ENCODE measurements at places on chromosomes 2 and 18.

GRCh38 chr2:30115141-30115980, 31.4 kb upstream of the YPEL5 start:
- H3K27ac ChIP-seq: no peak overlapping the region
- H3K36me3 ChIP-seq: no peaks in the 10 kb centered on the region
- peaks cover 4% of the 10 kb centered on the region for H3K4me1 ChIP-seq
- H3K27me3 ChIP-seq: peaks cover 17% of the 10 kb centered on the region

DNA sequence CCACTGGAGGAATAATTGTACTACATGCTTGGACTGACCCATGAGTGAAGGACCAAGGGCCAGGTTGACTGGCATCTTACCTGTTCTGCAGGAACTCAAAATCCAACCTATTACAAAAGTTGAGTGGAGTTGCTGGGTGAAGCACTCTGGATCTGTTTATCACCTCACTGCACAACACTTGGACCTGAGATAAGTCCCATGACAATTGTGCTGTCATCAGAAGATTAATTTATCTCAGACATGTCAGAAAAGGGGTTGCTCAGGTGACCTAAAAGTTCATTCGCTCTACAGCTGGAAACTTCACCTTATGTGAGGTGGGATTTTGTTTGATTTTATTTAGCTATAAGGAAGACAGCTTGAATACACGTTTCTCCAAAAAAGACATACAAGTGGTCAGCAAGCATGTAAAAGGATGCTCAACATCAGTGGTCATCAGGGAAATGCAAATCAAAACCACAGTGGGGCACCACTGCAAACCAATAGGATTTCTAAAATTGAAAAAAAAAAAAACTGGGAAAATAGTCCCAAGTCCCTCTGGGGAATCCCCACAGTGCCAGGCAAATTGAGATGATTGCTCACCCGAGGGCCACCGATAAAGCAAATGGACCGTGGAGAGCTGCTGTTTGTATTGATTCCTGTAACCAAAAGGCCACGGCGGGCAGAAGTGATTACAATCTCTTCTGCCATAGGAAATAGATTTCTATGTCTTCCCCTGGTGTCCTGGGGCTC, 65.8 kb upstream of the SLC35F5 start:
- H3K4me1 ChIP-seq: peaks cover 28% of the 10 kb centered on the region
- H3K36me3 ChIP-seq: no peaks in the 10 kb centered on the region
- no peaks in the 10 kb centered on the region for H3K27me3 ChIP-seq
- no peak for DNase-seq
- H3K4me3 ChIP-seq: no peak overlapping the region

GRCh38 chr2:72108121-72108520, 39.5 kb downstream of the CYP26B1 start:
- H3K4me3 ChIP-seq: no peak overlapping the region
- DNase-seq: no peak
- H3K4me1 ChIP-seq: peaks cover 5% of the 10 kb centered on the region

GRCh38 chr2:143058851-143059250, 70.4 kb upstream of the ARHGAP15 start:
- H3K27me3 ChIP-seq: peaks cover 2% of the 10 kb centered on the region
- H3K4me3 ChIP-seq: no peak overlapping the region
- H3K36me3 ChIP-seq: peaks cover 3% of the 10 kb centered on the region
- no peak overlapping the region for H3K27ac ChIP-seq

GRCh38 chr2:44940732-44941464, 604 bp upstream of the SIX3 start:
- H3K27ac ChIP-seq: no peak overlapping the region
- peaks cover 30% of the 10 kb centered on the region for H3K4me1 ChIP-seq
- H3K27me3 ChIP-seq: peaks cover 94% of the 10 kb centered on the region
- H3K4me3 ChIP-seq: no peak overlapping the region
- no peaks in the 10 kb centered on the region for H3K36me3 ChIP-seq
- no peak for DNase-seq

- peaks cover 83% of the 10 kb centered on the region for H3K27me3 ChIP-seq
- peaks cover 8% of the 10 kb centered on the region for H3K4me1 ChIP-seq
- H3K36me3 ChIP-seq: no peaks in the 10 kb centered on the region
- no peak for DNase-seq
Observed at GRCh38 chr2:110770959-110771431, 38.6 kb downstream of the ACOXL start.

GRCh38 chr18:31064130-31064529, 21.6 kb upstream of the DSC3 start:
- H3K4me3 ChIP-seq: no peak overlapping the region
- DNase-seq: no peak
- H3K36me3 ChIP-seq: peaks cover 21% of the 10 kb centered on the region

DNA sequence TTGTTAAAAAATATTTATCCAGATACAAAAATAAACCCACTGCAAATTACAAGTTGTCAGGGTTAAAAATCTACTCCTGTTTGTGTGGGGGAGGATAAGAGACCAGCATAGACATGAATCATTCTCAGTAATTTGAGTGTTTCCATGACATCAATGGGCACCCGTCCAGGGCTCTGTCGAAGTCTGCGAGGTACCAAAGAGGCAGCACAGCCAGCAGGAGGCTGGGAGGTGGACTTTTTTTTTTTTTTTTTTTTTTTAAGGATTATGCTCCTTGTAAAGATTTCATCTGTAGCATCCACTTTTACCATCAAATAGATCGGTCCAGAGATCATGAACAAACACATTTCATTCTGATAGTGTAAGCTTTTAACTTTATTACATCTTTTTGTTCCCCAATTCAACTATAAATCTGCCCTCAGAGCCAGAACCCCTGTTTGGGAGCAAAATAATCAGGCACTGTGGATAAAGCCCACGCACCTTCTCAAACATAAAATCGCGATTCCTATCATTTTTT, 182.0 kb downstream of the TCF4 start:
- no peaks in the 10 kb centered on the region for H3K36me3 ChIP-seq
- peak overlapping the region; percentile 89 for H3K27ac ChIP-seq
- H3K4me3 ChIP-seq: peak overlapping the region; percentile 22
- peak; percentile 81 for DNase-seq
- H3K4me1 ChIP-seq: peaks cover 66% of the 10 kb centered on the region

DNA sequence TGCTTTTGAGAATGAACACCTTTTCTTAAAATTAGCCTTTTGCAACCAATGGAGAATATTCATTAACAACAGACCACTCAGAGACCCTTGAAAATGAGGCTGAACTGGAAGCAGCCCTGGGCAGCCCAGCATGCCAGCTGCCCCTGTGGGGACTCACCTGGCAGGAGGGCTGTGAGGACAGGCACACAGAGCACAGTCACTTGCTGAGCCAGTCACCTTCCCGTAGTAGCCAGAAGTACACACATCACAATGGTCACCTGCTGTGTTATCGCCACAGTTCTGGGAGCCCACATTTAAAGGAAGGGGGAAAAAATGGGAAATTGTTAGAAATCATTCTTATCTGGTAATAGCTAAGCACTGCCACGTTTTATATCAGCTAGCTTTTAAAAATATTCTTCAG, 115.5 kb downstream of the LAMA1 start:
- DNase-seq: no peak
- H3K36me3 ChIP-seq: peaks cover 25% of the 10 kb centered on the region
- H3K4me3 ChIP-seq: no peak overlapping the region

GRCh38 chr2:102131564-102131963, 11.0 kb upstream of the IL1R1 start:
- DNase-seq: no peak
- H3K4me3 ChIP-seq: no peak overlapping the region
- H3K27me3 ChIP-seq: no peaks in the 10 kb centered on the region
- H3K4me1 ChIP-seq: peaks cover 5% of the 10 kb centered on the region
- H3K27ac ChIP-seq: no peak overlapping the region

DNA sequence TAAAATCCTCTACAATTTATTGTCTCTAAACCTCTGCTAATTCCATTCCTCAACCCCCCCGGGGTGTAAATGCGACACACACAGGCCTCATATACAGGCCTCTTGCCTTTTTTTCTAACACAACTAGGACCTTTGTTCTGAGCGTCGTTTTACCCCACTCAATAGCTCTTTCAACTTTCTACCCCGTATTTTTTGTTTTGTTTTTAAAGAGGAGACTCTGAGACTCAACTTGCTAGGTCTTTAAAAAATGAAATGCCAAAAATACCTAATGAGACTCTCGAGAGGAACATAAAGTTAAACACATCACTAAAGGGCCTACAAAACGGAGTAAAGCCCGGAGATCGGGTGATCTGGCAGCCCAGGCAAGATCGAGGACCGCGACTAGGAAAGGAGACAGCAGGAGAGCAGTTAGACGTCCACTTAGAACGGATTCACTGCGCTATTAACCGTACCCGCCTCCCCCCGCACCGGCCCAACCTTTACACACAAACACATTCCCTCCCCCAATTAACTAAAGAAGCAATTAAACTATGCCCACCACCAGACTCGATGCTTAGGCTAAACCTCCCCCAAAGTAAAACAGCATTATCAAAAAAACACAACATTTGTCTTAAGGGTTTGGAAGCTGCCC, 1.7 kb downstream of the TRIP12 start:
- peaks cover 1% of the 10 kb centered on the region for H3K27me3 ChIP-seq
- peak overlapping the region; percentile 99 for H3K4me3 ChIP-seq
- no peak for DNase-seq
- peaks cover 16% of the 10 kb centered on the region for H3K4me1 ChIP-seq

DNA sequence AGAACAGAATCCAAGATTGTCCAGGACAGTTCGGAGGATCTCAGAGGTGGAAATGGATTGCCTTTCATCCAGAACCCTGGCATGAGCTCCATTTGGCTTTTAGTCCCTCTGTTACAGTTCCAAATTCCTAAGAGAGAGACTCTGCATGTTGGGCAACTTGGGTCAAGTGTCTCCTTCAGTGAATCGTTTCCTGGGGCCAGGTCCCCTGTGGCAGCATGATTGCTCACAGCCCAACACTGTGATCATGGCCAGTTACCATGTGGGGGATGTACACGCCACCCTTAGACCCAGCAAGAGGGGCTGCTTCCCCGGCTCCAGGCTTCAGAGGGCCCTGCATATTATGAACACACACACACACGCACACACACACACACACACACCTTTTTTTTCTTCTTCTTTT, 118.6 kb upstream of the GLI2 start:
- H3K36me3 ChIP-seq: no peaks in the 10 kb centered on the region
- no peak for DNase-seq
- no peak overlapping the region for H3K27ac ChIP-seq
- no peak overlapping the region for H3K4me3 ChIP-seq
- H3K27me3 ChIP-seq: peaks cover 28% of the 10 kb centered on the region

- H3K27ac ChIP-seq: no peak overlapping the region
- no peaks in the 10 kb centered on the region for H3K36me3 ChIP-seq
- DNase-seq: no peak
- H3K4me3 ChIP-seq: no peak overlapping the region
Observed at GRCh38 chr2:179440642-179441251, 176.1 kb upstream of the SESTD1 start.

DNA sequence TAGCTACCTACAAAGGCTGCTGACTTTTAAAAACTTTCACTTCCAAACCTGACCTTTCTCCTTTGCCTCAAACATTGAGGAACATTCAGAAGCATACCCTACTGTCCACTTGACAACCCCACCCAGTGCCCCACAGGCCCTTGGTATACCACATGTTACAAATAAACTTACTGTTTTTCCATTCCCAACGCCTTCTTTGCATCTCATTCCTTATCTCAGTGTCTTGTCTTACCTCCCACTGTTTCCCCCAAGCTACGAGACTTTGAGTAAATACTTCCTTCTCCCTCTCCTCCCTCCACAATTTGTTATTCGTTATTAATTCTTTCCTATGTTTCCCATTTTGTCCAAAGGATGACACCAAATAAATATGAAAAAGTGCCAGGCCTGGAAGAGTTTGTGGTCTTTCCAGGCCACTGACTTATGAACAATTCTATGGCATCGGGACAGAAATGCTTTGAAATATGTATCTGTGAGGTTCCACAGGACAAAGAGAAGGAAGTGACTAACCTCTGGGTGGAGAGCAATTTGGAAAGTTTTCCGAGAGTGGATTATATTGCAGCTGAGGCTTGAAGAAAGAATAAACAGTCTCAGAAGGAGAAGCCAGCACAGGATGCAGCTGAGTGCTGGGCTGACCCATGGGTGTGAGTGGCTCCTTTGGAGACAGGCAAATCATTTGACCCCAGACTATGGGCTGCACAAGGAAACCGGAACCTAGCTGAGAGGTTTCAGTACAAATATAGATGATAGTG, 409.0 kb downstream of the LPIN1 start:
- H3K27ac ChIP-seq: no peak overlapping the region
- peaks cover 8% of the 10 kb centered on the region for H3K4me1 ChIP-seq
- H3K36me3 ChIP-seq: no peaks in the 10 kb centered on the region

- no peak for DNase-seq
- H3K27me3 ChIP-seq: peaks cover 43% of the 10 kb centered on the region
- H3K36me3 ChIP-seq: no peaks in the 10 kb centered on the region
- H3K27ac ChIP-seq: no peak overlapping the region
- H3K4me1 ChIP-seq: peaks cover 10% of the 10 kb centered on the region
Observed at GRCh38 chr2:75609937-75610508, 36.6 kb upstream of the MRPL19 start.

DNA sequence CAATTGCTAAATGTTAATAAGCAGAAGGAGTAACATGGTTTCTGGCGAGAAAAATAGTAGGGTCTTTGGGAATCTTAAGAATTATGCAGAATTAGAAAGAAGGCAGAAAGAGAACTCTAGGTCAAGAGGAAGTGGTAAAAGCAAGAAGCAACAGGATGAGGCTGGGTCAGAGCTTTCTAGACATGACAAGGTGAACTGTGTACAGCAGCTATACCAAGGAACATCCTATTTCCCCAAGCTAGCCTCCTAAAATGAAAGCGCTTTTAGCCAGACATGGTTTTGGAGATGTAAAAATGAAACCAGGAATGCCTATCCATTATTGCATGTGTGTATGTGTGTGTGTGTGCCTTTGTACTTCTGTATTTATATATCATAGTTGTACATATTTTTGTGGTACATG, 42.3 kb upstream of the STAT1 start:
- H3K27me3 ChIP-seq: peaks cover 5% of the 10 kb centered on the region
- H3K4me3 ChIP-seq: no peak overlapping the region
- no peak for DNase-seq
- peaks cover 8% of the 10 kb centered on the region for H3K4me1 ChIP-seq
- peak overlapping the region; percentile 54 for H3K27ac ChIP-seq

DNA sequence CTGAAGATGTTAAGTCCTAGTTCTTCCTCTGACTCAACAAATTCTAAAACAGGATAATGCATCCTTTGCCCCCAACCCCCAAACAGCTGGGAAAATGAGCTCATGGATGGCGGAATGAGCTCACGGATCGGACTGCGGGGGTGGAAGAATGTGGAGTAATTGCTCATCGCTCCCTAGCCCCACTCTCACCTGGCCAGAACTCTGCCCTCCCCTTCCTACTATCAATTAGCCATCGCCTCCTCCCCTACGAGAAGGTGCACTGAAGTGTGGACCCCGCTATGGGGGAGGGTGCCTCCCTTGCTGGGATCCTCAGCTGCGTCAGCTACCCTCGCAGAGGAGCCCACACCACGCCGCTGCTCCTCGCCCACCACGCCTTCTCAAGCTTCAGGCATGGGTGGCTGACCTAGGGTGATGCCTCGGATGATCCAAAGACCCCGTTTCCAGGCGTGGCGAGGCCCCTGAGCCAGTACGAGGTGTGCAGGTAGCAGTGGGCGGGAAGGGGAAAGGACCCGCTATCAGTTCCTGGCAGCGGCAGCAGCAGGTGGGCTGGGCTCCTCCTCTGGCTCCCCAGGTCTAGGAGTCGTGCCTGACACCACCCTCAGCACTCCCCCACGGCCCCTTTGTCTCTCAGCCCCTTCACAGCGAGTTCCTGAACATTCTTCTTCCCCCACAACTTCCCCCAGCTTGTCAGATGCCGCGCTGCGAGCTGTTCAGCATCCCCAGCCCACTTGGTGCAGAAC, 82.1 kb upstream of the POMC start:
- DNase-seq: no peak
- no peaks in the 10 kb centered on the region for H3K27me3 ChIP-seq
- peak overlapping the region; percentile 94 for H3K27ac ChIP-seq
- H3K4me3 ChIP-seq: peak overlapping the region; percentile 86
- peaks cover 39% of the 10 kb centered on the region for H3K36me3 ChIP-seq

GRCh38 chr2:150478200-150478974, 9.1 kb downstream of the RND3 start:
- H3K4me3 ChIP-seq: peak overlapping the region; percentile 23
- peaks cover 98% of the 10 kb centered on the region for H3K4me1 ChIP-seq
- no peaks in the 10 kb centered on the region for H3K27me3 ChIP-seq
- peaks cover 28% of the 10 kb centered on the region for H3K36me3 ChIP-seq

Measured in mesothelial cell of epicardium (in vitro differentiated cells).